IPS DF 6.9 (cell line): ENCODE measurements at places on chromosomes 5 and 9.
A peak's percentile ranks its signal among the peaks of the same experiment; 100 is the strongest.

- no peak for DNase-seq
Observed at GRCh38 chr5:88390096-88390441, 121.4 kb upstream of the TMEM161B start.

- DNase-seq: no peak
Observed at GRCh38 chr9:119509291-119509905, 140.2 kb upstream of the BRINP1 start.

- DNase-seq: no peak
Observed at GRCh38 chr5:141714542-141715310, 32.7 kb upstream of the ARAP3 start.

- DNase-seq: peak; percentile 25
Observed at GRCh38 chr5:7897014-7897600, 28.2 kb downstream of the MTRR start.

DNA sequence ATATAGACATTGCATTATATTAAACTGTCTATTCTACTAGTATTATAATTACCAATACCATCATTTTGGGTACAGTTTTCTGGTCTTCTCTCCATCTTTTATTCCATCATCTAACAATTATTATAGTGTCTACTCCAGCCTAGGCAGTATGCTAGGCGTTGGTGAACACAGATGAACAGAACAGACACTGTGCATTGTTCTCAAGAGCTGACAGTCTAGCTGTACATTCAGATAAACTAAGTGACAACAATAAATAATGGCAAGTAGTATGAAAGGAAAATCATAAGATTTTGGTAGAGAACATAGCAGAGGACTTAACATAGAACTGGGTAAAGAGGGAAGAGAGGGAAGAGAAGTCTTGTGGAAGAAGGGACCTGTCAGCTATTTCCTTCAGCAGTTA lies 12.5 kb upstream of the SGCD start:
- no peak for DNase-seq

DNA sequence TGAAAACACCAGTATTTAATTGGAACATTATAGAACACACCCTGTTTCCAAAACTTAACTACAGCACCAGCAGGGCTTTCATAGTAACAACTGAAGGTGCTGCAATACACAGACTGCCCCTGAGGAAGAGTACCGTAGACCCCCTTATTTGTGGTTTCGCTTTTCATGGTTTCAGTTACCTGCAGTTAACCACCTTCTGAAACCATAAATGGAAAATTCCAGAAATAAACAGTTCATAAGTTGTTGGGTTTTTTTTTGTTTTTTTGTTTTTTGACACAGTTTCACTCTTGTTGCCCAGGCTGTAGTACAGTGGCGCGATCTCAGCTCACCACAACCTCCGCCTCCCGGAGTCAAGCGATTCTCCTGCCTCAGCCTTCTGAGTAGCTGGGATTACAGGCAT lies 9.5 kb upstream of the GLDC start:
- DNase-seq: no peak

- DNase-seq: no peak
Observed at GRCh38 chr5:122915717-122916461, 70.5 kb downstream of the SNX24 start.

DNA sequence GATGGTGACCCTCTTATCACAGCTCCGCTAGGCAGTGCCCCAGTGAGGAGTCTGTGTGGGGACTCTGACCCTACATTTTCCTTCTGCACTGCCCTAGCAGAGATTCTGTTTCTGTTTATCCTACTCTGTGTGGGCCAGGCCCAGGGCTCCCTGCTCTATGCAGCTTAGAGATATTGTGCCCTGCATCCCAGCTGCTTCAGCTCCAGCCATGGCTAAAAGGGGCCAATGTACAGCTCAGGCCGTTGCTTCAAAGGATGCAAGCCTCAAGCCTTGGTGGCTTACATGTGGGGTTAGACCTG lies 2030.7 kb upstream of the CDH9 start:
- no peak for DNase-seq

DNA sequence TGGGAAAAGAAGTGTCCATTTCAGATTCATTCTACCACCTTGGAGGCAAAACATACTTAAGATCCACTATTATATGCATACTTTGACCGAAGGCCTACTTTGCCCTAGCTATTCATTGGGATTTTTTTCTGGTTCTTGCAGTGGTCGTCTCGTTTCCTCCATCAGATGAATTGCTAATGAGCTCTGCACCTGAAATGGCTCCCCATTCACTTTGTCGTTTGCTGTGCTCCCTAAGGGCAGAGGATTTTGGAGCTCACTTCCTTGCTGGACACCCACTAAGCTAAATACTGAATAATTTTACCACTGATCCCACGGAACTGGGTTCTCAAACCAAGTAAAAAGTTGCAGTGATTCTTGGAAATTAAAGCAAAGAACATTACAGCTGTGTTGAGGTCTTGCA lies 1.9 kb downstream of the KDM3B start:
- DNase-seq: no peak
